ENCODE measurements at places on chromosomes 6 and 20.

- no peak for DNase-seq
Observed at GRCh38 chr6:45477790-45478189, 100.1 kb upstream of the SUPT3H start.

DNA sequence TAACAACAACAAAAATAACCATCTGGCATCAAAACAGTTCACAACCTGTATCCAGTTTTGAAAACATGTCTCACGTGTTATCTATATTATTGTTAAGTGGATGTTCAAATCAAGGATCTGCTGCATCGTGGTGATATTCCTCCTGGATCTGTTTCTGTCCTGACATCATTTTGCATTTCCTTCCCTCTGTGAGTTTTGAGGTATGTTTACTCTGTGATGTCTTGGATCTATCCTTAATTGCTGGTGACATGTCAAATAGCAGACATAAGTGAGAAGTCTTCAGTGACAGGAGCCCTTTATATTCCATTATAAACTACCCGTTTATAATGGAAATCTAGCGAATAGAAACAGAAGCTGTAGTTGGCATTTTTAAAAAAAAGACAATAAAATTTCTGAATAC is 381.8 kb upstream of the NOX3 start:
- no peak for DNase-seq

- DNase-seq, result no peak
Observed at GRCh38 chr6:6315660-6316059, 4.8 kb downstream of the F13A1 start.

DNA sequence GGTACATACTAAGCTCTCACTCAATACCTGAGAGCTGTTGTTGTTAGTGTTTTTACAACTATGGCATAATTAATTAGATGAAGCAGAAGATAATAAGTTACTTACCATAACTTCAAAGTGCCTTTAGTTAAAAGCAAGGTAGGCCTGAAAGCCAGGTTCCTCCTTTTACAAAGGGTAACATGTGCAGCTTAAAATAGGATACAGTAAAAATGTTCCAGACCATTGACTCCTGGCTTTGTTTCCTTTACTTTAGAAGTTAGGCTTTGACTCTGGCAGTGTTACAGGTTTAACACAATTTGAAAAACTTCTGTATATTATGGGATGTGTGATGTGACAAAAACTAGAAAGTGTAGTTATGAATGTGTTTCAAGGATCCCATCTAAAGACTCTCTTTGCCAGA is 522.5 kb downstream of the EPM2A start:
- no peak for DNase-seq

GRCh38 chr20:58504566-58504965 is 10.6 kb downstream of the APCDD1L start:
- DNase-seq, result no peak

All from GM04504 (cell line).